H4 (cell line): ENCODE measurements at places on chromosomes 11 and 22. TPM values are rescaled to one million over a fixed set of nuclear protein-coding genes. Genes with fewer than 3 reads are reported as not detected.

The EMID1 gene
- total RNA-seq = 3.0 and 9.5 TPM in 2 replicates

The PHOX2A gene
- not detected in 2 replicates for total RNA-seq

The OR51Q1 gene
- not detected in 2 replicates for total RNA-seq

The C11orf42 gene
- total RNA-seq = not detected in 2 replicates

The LAYN gene
- total RNA-seq = 28.8 and 34.3 TPM in 2 replicates

The GRIA4 gene
- total RNA-seq = 1.0 and 24.9 TPM in 2 replicates

The YAP1 gene
- 32.0 and 41.1 TPM in 2 replicates for total RNA-seq

The GALNT18 gene
- total RNA-seq = 5.0 and 6.8 TPM in 2 replicates

The TAGLN gene
- 20.8 and 36.0 TPM in 2 replicates for total RNA-seq

The TEX54 gene
- total RNA-seq = not detected in 2 replicates

The OR2AG2 gene
- total RNA-seq = 0.06 and 0.84 TPM in 2 replicates

The C11orf16 gene
- not detected in 2 replicates for total RNA-seq
